ENCODE measurements at places on chromosomes 11 and 22. TPM values are rescaled to one million over a fixed set of nuclear protein-coding genes. Genes with fewer than 3 reads are reported as not detected.

DNA sequence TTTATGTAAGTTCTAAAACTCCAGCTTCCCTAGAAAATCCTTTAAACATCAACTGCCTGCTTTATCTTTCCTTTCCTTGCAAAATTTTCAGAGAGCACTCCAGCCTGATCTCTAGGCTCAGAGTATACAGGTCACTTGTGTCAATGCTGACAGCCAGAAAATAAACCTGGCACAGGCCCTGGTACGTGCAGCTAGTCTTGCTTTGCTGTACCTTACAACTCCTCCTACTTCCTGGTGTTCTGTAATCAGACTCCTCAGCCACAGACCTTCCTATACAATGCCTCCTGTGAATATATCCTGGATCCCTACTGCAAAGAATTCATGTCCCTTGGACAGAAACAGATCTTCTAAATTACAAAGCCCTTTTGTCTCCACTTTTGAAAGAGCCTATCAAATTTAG is 24.2 kb upstream of the TMEM123 start:
- H3K27me3 ChIP-seq: no peaks in the 10 kb centered on the region
- no peak overlapping the region for H3K4me3 ChIP-seq
- no peaks in the 10 kb centered on the region for H3K36me3 ChIP-seq
- no peaks in the 10 kb centered on the region for H3K4me1 ChIP-seq

The MIAT gene
- total RNA-seq: 0.25 TPM

The C11orf21 gene
- total RNA-seq: not detected

DNA sequence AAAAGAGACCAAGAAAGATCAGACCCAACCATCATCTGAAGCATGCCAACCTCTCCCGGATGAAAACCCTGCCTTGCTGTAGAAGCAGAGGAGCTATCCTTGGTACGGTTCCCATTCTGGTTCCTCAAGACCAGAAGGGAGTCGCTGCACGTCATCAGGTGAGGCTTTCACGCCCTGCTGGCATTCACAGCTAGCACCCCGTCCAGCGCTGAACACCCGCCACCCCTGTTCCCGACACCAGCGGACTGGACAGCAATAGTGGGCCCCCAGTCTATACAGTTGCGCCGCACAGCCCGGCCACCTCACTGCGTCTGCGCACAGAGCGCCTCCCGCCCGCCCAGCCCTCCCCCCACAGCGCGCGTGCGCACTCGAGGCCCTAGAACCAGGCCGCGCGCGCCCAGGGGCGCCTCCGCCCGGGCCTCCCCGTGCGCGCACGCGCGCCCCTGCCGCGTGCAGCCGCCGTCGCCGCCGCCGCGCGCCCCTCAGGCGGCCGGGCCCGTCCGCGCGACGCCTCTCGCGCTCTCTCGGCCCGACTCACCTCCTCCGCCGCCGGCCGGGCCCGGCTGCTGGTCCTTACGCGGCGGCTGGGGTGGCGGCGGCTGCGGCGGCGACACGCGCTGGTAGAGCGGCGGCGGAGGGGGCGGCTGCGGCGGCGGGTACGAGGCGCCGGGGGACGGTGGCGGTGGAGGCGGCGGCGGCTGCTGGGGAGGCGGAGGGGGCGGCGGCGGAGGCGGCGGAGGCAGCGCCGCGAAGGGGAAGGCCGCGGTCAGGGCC is 706 bp downstream of the SF1 start:
- peaks cover 53% of the 10 kb centered on the region for H3K4me1 ChIP-seq
- peak overlapping the region; percentile 99 for H3K27ac ChIP-seq
- H3K27me3 ChIP-seq: no peaks in the 10 kb centered on the region
- peak overlapping the region; percentile 78 for H3K4me3 ChIP-seq
- DNase-seq: peak; percentile 80

DNA sequence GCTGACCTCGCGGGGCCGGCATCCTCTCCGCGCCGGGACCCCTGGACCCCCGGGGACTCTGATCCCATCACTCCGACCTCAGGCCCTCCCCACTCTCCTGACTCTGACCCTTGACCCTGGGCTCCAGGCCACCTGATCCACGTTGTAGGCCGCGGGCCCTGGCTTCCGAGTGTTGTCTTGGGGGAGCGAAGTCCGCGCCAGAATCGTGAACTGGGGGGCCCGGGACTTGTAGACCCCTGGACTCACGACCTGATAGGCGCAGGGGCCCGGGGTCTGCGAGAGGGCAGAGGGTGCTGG is 716 bp upstream of the TYMP start:
- H3K36me3 ChIP-seq: no peaks in the 10 kb centered on the region
- no peak for DNase-seq
- peak overlapping the region; percentile 79 for H3K27ac ChIP-seq
- peak overlapping the region; percentile 59 for H3K4me3 ChIP-seq

The LRRC4C gene
- not detected for total RNA-seq

GRCh38 chr22:33272871-33273270 is 214.7 kb upstream of the SYN3 start:
- H3K36me3 ChIP-seq: peaks cover 13% of the 10 kb centered on the region
- DNase-seq: no peak
- no peak overlapping the region for H3K4me3 ChIP-seq
- H3K4me1 ChIP-seq: peaks cover 13% of the 10 kb centered on the region
- H3K27ac ChIP-seq: no peak overlapping the region

The NUMA1 gene
- 272 TPM for total RNA-seq

DNA sequence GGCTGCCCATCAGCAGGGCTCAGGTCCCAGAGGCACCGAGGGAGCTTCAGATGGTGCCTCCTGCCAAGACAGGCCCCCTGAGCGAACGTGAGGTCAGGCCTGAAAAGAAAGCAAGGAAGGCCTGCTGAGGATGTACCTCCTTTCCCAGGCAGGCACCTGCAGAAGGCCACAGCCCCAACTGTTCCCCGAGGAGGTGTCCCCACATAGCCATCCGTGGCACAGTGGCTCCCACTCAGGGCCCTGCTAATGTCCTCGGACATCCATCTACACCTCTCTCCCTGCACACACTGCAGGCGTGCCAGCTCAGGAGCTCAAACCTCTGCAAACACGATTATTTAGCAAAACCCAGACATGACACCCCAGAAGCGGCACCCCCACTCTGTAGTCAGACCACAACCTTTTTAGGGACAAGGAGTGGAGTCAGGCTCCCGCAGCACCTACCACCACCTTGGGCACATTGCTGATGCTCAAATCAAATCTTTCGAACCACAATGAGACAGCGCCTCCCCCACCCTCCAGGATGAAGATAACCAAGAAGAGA is 36.9 kb downstream of the SHANK2 start:
- H3K4me3 ChIP-seq: no peak overlapping the region
- H3K27ac ChIP-seq: no peak overlapping the region
- no peaks in the 10 kb centered on the region for H3K4me1 ChIP-seq
- peaks cover 5% of the 10 kb centered on the region for H3K27me3 ChIP-seq
- no peaks in the 10 kb centered on the region for H3K36me3 ChIP-seq

Measured in gastrocnemius medialis (tissue), 4 donors.